NCI-H1092 treated with DMSO at 0.1 percent for 48 hours (cell line): ENCODE measurements at places on chromosomes 1 and 21.

DNA sequence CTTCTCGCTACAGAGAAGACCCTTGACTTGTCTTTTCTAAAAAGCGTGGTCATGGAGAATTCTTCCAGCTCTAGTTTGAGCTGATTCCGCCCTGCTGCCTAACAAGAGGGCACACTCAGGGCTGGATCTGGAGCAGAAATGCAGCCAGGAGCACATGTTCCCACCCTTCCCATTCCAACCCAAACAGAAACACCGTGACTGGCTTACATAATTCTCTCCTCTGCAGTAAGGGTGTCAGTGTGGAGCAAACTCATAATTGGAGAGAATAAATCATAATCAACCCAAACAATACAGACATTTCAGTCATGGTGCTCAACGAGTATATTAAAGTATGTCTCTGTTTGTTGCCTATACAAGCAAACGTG lies 34.5 kb downstream of the CTNNBIP1 start:
- no peak for DNase-seq

DNA sequence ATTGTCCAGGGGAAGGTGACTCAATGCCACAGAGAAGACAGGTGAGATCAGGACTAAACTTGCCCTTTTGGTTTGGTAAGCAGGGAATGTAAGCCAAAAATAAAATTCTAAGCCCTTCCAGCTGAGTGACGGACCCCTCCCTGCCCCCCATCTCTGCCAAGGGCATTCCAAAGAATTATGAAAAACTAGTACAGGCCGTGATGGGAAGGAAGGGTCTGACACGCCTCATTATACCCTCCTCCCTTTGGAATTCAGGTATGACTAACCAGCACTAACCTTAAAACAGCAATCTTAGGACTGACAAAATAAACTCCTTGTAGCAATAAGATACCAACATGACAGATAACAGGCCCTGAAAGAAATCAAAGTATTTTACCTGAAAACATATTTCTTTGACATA lies 99.6 kb downstream of the GABPA start:
- DNase-seq = no peak

- DNase-seq = no peak
Measured at GRCh38 chr1:6123083-6123482, 57.0 kb downstream of the CHD5 start.

DNA sequence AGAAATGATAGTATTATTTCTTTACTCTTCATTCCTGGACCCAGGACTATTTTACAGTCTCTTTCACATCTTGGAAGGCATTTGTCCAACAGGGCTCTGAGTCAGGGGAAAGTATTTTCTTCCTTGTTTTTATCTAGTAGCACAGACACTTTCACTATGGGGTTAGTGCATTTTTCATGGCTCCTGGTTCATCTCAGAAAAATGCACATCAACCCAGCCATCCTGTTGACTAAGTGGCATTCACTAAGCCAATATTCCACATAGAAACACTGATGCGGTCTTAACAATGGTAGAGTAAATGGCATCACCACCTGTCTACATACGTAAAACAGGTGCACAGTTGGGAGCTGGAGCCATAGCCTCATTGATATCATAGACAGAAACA lies 87.4 kb upstream of the C1orf21 start:
- DNase-seq = peak; percentile 72

GRCh38 chr1:26785611-26786436 lies 1.9 kb upstream of the PIGV start:
- no peak for DNase-seq

DNA sequence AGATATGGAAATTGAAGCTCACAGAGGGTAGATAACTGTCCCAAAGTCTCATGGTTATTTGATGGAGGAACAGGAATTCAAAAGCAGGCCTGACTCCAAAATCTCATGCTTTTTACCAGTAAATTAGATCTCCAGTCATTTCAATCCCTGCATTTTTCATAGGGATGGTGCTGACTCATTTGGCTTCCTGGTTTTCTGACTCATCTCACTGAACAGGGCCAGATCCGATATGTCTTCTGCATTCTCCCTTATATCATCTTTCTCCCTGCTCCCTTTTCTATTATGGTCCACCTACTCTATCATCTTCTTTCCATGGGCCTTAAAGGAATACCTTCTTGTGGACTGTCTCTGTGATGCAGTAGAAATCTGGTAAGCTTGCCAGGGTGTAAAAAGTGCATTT lies 187.2 kb downstream of the FGGY start:
- no peak for DNase-seq

GRCh38 chr1:6776389-6776788 lies 8.9 kb upstream of the CAMTA1 start:
- DNase-seq = no peak

DNA sequence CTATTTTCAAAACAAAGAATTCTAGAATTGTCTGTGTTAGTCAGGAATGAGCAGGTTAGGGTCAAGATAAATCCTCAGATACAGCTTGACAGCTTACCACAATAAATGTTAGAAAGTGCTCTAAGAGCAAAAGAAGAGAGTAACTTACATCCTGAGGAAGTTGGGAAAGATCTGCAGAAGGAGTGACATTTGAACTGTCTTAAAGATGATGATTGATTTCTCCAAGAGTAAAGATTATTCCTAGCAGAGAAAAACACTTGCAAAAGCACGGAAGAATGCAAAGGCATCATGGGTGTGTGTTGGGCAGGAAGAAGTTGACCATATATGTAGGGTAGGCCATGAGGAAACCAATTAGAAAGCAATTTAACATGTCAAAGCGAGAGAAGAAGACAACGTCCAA lies 175.4 kb downstream of the LRRC7 start:
- no peak for DNase-seq

- DNase-seq = no peak
Measured at GRCh38 chr21:46355161-46356004, 31.4 kb downstream of the PCNT start.

- peak; percentile 45 for DNase-seq
Measured at GRCh38 chr21:33268737-33269441, 2.7 kb downstream of the IL10RB start.

- no peak for DNase-seq
Measured at GRCh38 chr1:151949371-151950193, 40.3 kb upstream of the THEM4 start.

DNA sequence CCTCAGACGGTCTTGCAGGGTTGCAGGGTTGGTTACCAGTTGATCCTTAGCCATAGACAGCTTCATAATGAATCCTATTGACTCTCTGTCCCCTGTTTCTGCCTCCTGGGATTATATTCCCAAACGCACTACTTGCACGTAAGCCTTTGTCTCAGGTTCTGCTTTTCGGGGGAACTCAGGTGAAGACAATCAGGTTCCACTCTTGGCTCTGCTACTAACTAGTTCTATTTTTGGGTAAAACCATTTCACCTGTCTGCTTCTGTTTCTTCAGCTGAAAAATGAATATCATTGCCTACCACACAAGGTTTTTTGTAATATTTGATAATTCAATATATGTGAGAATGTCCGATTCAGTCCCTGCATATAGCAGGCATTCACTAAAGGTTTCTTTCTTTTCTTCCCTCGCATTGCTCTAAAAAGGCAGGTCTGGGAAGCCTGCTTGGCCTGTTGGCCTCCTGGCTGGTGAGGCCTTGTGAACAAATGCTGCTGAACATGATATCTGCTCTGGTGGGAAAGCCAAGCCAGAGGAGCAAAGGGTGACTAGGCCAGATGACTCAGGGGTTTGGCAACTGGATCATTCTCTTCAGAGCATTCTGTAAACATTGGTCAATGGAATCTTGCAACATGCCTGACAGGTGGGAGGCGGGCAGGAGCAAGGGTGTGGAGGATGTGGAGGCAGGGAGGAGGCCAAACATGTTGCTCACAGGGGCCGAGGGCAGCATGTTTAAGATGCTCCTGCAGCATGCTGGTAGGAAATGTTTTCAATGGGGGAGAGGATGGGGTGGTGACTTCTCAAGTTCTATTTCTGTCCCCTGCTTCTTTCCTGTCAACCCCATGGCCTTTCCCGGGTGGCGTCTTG lies 23.8 kb downstream of the IER5 start:
- DNase-seq = no peak

GRCh38 chr21:44370027-44370735 lies 16.8 kb downstream of the TRPM2 start:
- peak; percentile 14 for DNase-seq

GRCh38 chr1:93908394-93909145 lies 660 bp downstream of the GCLM start:
- DNase-seq = peak; percentile 10

GRCh38 chr1:36387141-36387949 lies 1.6 kb upstream of the STK40 start:
- no peak for DNase-seq

DNA sequence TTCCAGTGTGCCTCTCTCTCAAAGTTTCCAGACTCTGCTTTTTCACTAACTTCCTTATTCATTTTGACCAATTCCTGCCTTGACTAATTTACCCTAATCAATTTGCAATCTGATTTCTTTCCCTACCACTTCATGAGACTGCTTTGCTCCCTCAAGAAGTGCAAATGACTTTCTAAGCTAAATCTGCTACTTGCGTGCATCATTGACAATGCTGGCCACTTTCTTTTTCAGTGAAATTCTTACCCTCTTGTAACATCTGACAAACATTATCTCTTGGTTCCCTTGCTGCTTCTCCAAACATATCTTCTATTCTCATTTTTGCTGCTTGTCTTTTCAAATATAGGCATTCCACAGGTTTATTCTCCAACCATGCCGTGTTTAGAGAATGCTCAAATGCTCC lies 659.9 kb downstream of the USP25 start:
- no peak for DNase-seq

DNA sequence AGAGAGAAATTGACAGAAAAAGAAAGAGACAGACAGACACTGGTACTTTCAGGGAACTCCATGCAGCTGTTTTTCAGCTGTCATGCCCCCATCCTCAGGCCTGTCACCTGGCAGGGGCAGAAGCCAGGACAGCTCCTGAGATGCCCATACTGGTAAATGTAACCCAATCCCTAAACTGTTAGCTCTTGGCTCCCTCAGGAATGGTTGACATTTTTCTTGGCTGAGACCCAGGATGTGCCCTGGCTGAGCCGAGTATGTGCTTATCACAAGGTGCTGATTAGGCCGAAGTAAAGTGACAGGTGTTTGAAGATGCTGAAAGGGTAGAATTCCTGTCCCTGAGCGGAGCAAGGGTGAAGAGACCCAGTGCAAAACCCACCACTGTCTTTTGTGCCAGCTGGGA lies 50.7 kb downstream of the PGM1 start:
- peak; percentile 65 for DNase-seq

- no peak for DNase-seq
Measured at GRCh38 chr1:241551759-241552638, 19.8 kb downstream of the KMO start.

GRCh38 chr1:226121587-226122400 lies 59.3 kb downstream of the H3-3A start:
- peak; percentile 89 for DNase-seq

DNA sequence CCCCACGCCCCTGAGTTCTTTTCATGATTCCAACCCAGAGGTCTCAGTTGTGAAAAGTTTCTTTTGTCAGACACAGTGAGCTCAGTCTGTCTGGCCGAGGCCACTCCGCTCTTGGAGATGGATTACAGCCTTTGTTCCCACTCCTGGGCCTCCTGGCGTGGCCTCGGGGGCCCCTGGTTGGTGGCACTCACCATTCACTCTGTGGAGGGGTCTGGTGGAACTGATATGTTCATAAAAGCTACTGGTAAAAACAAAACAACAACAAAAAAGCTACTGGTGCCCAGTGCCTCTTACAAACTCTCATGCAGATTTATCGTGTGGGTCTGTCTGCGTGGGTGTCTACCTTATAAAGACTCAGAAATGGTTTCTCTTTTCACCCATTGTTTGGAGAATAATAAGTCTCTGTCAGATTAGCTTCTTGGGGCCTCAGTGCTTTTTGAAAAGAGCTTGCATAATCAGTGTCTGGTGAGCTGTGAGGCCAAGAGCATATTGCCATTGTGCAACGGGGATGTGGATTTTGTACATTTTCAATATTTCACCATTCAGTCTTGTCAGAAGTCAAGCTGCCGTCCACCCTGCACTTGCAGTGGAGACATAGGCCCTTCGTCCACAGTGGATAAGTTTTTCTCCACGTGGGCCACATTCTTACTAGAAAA lies 86.7 kb downstream of the GALNT2 start:
- DNase-seq = no peak

DNA sequence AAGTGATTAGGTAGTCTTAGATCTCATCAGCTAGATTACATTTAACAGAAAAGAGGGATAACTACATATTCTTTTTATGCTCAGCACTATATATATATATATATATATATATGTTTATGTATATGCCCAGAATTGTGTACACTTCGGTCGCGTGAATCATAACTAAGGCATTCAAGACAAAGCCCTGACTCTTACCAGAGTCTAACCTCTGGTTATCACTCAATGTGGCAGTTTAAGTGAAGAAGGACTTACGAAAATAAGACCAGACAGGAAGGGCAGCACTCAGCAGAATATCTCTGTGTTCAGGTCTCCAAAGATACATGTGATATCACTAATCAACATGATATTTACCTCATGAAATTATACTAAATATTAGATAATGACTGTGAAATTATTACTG lies 1326.7 kb downstream of the MRPL39 start:
- DNase-seq = no peak

DNA sequence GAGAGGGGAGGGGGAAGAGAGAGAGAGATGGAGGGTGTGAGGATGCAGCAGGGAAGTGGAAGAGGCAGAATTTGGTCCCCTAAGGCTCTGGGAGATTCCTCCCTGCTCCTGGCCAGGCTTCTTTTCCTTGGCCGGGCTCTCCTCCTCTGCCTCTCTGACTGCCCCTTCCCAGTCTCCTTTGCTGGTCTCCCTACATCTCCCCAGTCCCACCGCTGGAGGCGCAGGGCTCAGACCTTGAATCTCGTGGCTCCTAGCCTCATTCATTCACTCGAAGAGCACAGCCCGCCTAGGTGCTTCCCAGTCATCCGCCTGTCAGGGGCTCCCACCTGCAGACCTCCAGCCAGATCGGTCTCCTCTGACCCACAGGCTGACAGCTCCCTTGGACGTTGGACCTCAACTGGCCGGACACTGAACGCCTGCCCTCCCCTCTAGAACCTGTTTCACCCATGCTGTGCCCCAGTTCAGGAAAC lies 76.5 kb downstream of the VWA5B1 start:
- DNase-seq = peak; percentile 73

- peak; percentile 13 for DNase-seq
Measured at GRCh38 chr1:198756470-198756869, 117.6 kb downstream of the PTPRC start.

GRCh38 chr1:230139315-230139714 lies 72.3 kb downstream of the GALNT2 start:
- DNase-seq = no peak

- DNase-seq = peak; percentile 79
Measured at GRCh38 chr1:147541672-147542568, 619 bp downstream of the BCL9 start.

- no peak for DNase-seq
Measured at GRCh38 chr21:16468184-16468583, 738.4 kb downstream of the USP25 start.

DNA sequence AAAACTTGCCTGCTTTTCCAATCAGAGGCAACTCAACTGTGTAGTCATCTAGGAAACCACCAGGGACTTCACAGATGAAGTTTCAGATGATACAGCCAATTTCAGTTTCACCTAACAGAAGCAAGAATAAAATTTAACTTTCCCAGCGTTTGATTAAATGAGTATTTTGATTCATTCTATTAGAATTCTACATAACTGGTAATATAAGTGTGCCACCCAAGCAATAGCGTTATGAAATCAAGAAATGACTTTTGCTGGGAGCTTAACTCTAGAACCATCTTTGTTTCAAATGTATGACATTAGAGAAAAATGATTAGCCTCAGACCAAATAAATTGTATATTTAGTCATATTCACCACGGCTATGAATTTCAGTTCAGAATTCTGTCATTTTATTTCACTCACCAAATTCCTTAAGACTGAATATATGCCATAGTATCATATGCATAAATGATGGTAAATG lies 239.3 kb downstream of the NRIP1 start:
- DNase-seq = no peak

GRCh38 chr1:175133673-175134435 lies 58.7 kb downstream of the KIAA0040 start:
- DNase-seq = no peak
